ENCODE measurements at places on chromosomes 3 and 15. TPM values are rescaled to one million over a fixed set of nuclear protein-coding genes. Genes with fewer than 3 reads are reported as not detected.
A peak's percentile ranks its signal among the peaks of the same experiment; 100 is the strongest.

FBXL22 gene
- 0.13 TPM for total RNA-seq

DLEC1 gene
- total RNA-seq: under 0.01 TPM

GPR149 gene
- not detected for total RNA-seq

GOLGA8M gene
- total RNA-seq: 0.26 TPM

NDN gene
- total RNA-seq: 20.3 TPM

CX3CR1 gene
- total RNA-seq: not detected

GRCh38 chr3:110293660-110294059 lies 778.0 kb upstream of the NECTIN3 start:
- no peak for DNase-seq

DNA sequence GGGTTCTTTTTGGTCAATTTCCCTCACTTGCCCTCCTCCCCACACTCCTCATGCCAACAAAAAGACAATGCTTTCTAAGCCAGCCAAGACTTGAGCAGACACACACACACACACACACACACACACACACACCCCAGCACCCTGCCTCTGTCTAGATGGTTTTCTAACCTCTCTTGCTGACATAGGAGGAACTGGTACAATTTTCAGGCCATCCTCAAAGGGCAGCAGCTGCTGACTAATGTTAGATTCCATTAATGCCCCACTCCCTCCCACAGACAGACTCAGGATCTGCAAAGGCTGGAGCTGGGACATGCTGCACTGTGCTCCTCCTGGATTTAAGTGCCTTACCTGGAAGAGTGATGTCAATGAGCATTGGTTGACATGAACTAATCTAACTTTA lies 438.4 kb downstream of the OCA2 start:
- no peak for DNase-seq

GRCh38 chr15:95286352-95286880 lies 1044.1 kb upstream of the NR2F2 start:
- DNase-seq: no peak

DNA sequence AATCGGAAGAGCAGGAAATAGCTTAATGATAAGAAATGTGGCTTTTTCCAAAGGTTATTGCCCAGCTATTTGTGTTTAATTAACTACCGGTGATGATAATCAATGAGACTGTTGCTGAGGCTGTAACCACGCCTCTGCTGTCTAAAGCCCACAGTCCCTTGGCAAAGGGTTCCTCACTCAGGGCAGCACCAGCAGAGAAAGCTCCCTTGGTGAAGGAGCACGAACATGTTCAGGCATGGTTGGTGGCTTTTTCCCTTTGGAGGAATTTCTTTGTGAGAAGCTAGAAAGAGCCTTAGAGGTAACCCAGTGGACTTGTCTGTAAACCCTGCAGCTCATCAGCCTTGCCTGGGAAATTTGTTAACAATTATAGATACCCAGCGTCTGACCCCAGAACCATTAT lies 7.5 kb upstream of the ST6GAL1 start:
- no peak for DNase-seq

GRCh38 chr3:114848082-114848481 lies 299.0 kb downstream of the ZBTB20 start:
- DNase-seq: no peak

DNA sequence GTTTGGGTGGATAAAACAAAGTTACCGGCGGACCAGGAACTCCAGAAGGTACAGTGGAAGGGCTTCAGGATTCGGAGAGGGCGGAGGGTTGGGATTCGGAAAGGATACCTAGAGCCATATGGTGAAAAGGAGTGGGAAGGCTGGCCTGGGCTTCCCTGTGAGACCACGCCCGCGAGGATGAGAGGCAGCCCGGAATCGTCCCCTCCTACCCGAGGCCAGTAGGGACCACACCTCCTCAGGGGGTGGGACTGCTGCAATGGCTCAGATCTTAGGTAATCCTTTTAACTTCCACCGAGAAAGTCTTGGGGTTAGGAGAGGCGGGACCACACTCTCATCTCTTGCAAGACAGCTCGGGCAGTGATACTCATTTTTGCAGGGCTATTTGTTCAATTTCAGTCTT lies 511.3 kb downstream of the OCA2 start:
- DNase-seq: no peak

GRCh38 chr3:171704814-171705213 lies 105.5 kb downstream of the PLD1 start:
- DNase-seq: peak; percentile 5

DNA sequence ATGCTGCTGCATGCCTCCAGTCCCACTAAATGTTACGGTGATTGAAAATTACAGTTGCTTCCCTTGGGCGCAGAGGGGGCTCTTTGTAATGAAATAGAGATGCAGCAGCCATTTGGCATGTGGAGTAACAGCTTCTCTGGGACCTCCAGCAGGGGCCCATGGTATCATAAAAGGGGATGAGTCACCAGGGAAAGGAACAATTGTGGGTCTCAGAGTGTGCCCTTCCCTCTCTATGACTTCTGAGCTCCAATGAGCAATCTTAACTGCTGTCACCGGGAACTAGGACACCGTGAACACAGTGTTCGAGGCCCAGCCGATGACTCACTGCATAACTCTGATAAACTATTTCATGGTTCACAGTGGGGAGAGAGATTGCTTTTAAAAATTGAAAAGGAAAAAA lies 164.8 kb upstream of the NUDT16 start:
- DNase-seq: no peak

- no peak for DNase-seq
These were observed 22.1 kb downstream of the PLOD2 start for GRCh38 chr3:146138902-146139301.

- DNase-seq: no peak
These were observed 308.6 kb upstream of the ATP11B start for GRCh38 chr3:182484682-182485081.

GRCh38 chr3:124885466-124886167 lies 1.5 kb downstream of the ITGB5 start:
- no peak for DNase-seq

DNA sequence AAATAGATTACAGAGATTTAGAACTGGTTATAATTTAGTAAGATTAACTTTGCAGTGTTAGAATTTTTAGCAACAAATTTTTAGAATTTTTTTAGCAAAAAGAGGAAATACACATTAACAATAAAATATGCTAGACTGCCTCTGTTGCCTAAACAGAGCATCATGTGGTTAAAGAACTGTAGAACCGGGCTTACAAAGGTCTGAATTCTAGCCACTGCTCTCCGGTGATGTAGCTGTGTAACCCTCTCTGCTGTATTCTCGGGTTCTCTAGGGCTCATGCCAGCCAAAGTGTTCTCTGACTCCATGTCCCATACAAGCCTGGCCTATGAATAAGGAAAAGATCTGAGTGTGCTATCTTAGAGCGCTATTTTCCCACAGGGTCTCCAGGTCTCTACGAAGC lies 2.9 kb upstream of the P2RY12 start:
- no peak for DNase-seq

- DNase-seq: no peak
These were observed 24.4 kb downstream of the MAP1A start for GRCh38 chr15:43541785-43542184.

DNA sequence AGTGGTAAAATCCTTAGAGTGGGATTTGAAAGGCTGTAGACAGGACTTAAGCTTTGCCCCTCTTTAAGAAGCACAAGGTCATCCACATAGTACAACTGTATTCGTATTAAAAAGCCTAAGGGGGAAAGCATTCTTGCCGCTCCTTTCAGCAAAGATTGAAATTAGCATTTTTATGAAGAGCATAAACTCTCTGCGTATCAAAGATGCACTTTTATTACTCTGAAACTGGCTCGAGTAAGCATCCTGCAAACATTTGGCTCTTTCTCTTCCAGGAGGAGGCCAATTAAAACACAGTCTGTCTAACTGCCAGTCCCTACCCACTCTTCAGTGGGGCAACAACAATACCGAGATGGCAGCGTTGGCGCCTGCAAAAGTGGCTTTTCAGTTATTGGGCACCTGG lies 192.5 kb upstream of the TPRG1 start:
- DNase-seq: no peak

DNA sequence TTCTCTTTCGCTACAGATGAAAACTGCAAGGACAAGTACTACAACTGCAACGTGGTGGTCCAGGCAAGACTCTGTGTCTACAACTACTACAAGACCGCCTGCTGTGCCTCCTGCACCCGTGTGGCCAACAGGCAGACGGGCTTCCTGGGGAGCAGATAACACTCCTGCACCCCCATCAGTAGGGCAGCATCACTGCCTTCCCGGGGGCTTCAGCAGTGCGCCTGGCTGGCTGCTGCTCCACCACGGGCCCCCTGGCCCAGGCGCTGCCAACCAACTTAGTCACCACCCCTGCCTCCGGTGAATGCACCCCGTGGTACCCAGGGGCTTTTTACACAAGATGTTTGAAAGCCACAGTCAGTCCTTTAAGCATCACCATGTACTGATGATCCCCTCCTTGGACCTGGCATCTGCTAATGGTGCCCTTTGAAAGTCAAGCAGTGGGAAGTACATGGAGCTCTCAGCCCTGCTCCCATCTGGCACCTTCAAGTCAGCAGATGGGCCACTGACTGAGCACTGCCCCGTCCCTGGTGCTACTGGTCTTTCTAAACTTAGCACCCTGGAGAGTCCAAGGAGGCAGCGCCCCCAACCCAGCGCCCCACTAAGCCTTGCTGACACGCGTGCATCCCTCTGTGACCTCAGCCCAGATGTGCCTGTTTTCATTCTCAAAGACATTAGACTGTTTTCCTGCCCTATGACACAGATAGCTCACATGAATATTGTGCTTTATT lies 33.0 kb upstream of the NR2E3 start:
- DNase-seq: no peak

DNA sequence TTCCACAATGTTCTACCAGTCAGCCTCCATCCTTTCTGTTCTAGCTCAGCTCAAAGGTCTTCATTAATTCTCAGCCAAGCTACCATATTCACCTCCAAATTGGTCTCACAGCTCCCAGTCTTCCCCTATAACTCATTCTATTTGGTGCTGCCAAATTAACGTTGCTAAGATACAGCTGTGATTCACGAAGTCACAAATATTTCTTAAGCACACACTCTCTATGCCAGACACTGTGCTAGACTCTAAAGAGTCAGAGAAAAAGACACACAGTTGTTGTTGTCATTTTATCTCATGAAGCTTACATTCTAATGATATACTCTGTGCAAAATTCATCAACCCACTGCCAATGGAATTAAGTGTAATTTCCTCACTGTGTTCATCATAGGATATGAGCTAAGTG lies 102.8 kb downstream of the FRMD5 start:
- no peak for DNase-seq

DNA sequence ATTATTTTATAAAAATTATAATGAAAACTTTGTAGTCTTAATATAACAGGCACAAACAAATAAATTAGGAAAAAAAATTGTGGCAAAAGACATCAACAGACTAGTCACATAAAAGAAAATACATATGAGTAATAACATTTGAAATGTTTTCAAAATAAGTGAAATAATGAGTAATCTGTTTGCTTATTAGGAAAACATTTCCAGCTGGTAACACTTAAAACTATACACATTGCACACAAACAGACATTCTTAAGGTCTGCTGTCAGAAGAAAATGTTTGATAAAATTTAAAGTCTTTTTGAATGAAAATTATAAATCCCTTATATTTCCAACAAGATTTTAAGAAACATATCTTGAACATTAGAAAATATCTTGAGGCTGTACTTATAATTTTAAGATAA lies 1326.3 kb upstream of the CADM2 start:
- no peak for DNase-seq

DNA sequence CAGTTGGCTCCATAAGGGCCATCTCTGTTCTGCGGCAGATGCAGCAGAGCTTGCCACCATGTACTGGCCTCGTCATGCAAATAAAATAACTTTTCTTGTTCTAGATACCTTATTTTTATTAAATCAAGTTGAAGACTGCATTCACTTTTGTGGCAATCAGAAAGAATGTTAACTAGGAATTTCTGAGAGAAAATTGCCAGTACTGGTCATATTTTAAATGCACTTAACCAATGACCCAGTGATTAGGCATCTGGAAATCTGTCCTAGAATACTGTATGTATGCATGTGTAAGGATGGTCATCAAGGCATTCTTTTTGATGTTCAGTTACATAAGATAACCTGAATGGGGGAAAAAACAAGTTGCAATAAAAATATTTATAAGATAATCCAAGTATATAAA lies 34.2 kb upstream of the CSPG5 start:
- no peak for DNase-seq

DNA sequence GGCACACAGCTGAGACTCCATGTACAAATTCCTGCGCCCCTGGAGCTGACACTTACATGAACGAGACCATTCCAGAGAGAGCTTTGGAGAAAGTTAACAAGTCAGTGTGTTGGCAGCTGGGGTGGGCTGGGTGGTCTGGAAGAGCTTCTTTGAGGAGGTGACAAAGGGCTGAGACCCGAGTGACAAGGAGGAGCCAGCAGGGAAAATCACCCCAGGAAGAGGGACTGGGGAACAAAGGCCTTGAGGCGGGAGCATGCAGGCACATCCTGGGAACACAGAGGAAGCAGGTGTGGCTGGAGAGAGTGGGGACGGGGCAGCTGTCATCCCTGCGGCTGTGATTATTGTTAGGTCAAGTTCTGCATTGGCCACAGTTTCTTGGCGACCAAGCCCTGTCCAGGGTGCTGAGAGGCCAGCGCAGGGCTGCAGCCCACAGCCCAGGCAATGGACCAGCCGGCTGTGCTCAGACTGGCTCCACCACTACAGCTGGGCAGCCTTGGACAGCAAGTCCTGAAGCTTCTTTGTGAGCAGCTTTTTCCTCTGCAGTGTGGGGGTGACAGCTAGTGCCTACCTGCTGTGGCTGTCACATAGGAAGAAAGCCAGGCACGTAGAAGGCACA lies 34.2 kb upstream of the PRR23E start:
- DNase-seq: no peak

DNA sequence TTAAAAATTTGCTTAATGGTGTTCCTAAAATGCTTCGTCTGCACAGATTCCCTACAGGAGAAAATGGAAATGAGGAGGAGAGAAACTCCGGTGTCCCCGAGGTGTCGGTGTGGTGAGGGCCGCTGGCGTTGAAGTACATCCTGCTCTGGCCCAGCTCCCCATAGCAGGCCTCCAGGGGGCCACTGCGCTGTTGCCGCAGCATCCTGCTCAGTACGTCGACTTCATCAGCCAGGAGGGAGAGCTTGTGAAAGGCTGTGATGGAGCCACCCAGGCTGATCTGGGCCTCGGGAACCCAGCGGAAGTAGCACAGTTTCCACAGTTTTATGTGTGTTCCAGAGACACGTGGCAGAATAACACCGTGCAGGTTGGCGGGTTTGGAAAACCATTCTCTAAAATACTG lies 37.8 kb downstream of the FAN1 start:
- DNase-seq: no peak

- DNase-seq: no peak
These were observed 34.7 kb downstream of the NIPA2 start for GRCh38 chr15:22872936-22873701.

- no peak for DNase-seq
These were observed 63.6 kb upstream of the MEF2A start for GRCh38 chr15:99502182-99502581.

DNA sequence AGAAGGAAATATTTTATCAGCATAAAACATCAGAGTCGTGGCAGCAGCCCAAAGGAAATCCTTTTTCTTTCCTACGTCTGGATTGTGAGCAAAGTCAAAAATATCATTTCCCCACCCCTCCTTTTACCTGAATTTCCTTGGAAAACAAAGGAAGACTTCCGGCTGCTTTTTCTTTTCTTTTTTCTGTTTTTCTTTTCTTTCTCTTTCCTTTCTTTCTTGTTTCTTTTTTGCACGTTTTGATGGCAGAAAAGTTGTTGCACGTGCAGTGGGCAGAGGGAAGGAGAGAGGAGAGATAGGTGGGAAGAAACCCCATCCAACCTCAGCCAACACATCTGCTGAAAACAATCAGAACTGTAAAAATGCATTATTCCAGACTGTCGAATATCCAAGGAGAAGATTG lies 544 bp upstream of the MYO1E start:
- no peak for DNase-seq
